NCI-H2081 (cell line): ENCODE measurements at places on chromosomes 6 and 20.

- DNase-seq, result no peak
Observed at GRCh38 chr6:32105433-32105832, 3.7 kb downstream of the TNXB start.

GRCh38 chr6:19320111-19320581 is 517.0 kb upstream of the ID4 start:
- no peak for DNase-seq

DNA sequence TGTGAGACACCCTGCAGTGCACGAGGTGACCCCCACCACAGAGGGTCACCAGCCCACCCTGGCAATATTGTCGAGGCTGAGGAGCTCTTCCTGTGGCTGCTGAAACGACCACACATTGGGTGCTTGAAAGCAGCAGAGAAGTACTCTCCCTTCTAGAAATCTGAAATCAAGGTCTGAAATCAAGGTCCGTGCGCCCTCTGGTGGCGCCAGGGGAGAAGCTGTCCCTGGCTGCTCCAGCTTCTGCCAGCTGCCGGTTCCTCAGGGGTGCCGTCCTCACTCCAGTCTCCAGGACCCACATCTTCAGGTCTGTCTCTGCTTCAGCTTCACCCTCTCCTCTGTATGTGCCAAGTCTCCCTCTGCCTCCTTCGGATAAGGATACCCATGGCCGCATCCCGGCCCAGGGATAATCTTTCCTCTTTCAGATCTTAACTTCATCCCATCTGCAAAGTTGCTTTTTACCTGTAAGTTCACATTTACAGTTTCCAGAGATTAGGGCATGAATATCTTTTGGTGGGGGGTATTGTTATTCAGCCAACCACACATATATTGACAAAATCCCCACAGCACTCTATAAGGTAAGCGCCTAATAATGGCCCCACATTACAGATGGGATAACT is 108.3 kb upstream of the PHACTR3 start:
- peak; percentile 17 for DNase-seq

- DNase-seq, result peak; percentile 17
Observed at GRCh38 chr20:34420146-34420545, 57.1 kb downstream of the ITCH start.

- DNase-seq, result no peak
Observed at GRCh38 chr6:76843054-76843822, 620.1 kb downstream of the HTR1B start.

GRCh38 chr20:13525225-13525940 is 113.3 kb downstream of the TASP1 start:
- DNase-seq, result no peak

DNA sequence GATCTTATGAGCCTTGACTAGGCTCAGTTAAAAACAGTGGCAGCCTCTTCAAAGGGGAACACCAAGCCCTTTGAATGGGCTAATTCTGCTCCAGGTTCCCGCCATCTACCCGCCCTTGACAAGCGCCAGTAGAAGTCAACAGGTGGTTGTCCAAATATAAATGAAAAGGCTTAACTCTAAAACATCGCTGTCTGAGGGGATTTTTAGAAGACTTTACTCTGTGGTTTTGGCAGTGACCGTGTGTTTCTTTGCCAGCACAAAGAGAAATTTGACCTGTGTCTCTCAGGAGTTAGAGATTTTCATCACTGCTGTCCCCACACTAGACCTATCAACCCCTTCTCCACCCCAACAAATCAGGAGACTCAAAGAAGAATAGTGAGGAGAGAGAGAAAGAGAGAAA is 19.8 kb upstream of the SIM1 start:
- DNase-seq, result no peak

DNA sequence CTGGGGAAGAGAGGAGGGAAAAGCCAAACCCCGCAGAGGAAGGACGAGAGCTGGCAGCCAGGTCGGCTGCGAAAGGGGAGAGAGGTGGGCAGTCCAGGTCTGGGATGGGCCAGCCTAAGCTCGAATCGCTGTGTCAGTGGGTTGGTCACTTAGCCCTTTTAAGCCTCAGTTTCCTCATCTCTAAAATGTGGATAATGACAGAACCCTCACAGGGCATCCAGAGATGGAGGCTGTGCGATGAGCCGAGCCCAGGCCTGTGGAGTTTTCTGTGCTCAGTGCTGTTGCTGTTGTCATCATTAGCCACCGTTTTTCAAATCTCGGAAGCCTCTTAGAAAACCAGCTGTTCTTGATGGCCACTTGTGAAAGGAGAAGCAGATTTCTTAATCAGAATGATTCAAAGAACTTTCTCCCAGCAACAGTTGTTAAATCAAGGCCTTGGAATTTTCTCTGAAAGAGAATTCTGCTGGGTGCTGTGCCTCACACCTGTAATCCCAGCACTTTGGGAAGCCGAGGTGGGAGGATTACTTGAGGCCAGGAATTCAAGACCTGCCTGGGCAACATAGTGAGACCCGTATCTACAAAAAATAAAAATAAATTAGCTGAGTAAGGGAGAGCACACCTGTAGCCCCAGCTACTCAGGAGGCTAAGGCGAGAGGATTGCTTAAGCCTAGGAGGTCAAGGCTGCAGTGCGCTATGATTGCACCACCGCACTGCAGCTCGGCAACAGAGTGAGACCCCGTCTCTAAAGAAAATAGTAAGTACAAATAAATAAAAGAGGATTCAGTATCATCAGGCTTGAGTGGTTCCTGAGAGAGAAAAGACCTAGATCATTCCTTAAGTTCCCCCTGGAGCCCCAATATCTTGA is 46.3 kb upstream of the ENTPD6 start:
- no peak for DNase-seq

- DNase-seq, result peak; percentile 4
Observed at GRCh38 chr6:144855812-144856531, 570.8 kb downstream of the UTRN start.

- no peak for DNase-seq
Observed at GRCh38 chr6:74979065-74979766, 226.6 kb downstream of the COL12A1 start.

GRCh38 chr6:7431313-7431673 is 41.7 kb downstream of the RIOK1 start:
- no peak for DNase-seq

GRCh38 chr6:42400886-42401612 is 50.7 kb downstream of the TRERF1 start:
- no peak for DNase-seq

- no peak for DNase-seq
Observed at GRCh38 chr6:14721103-14721758, 524.6 kb upstream of the JARID2 start.

DNA sequence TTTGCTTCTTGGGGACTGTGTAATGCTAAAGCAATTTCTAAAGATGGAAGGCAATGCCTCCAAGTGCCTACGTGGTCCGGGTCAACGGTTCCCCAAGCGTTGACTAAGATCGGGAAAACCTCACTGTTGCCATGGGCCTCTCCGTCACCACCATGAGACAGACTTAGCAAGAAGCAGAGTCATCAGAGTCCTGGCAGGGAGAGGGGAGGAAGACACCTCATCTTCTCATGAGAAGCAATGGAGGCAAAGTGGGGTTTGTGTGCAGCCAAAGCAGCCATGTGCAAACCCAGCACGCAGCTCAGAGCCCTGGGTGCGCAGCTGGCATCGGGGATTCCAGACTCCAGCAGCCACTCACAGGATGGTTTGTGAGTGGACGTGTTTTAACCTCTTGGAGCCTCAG is 111.4 kb downstream of the SYNDIG1 start:
- DNase-seq, result no peak

- no peak for DNase-seq
Observed at GRCh38 chr6:89596056-89596455, 42.5 kb downstream of the LYRM2 start.

DNA sequence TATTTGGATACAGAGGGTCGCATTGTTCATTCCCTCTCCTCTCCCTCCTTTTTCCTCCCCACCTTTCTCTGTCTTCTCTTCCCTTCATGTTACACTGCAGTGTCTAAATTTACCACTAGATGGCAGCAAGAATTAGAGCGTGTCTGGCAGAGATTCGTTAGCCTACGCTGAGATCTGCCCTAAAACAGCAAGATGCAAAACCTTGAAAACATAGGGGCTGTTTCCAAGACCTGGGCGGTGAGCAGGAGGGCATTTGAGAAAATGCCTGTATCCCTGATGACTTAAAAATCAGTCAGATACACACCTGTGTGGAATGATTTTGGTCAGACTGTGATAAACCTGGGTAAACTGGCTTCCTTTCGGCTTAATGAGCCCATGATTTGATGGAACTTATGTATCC is 101.5 kb upstream of the ISM1 start:
- DNase-seq, result peak; percentile 70

DNA sequence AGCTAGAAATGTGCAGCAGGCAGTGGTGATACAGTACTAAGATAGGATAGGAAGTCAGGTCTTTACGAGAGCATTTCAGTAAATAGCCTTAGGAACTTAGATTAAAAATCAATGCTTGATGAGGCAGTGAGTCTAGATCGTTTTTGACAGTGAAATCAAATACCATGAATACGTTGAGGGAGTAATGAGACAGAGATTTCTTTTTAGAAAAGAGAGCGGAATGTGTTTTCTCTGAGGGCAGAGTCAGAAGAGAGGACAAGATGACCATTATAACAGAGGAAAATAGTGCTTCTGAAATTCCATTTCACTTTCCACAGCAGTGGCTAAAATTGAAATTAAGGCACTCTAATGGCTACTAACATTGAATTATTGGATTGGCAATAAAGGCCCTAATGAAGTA is 339.6 kb downstream of the UTRN start:
- no peak for DNase-seq

GRCh38 chr6:108350528-108350927 is 55.7 kb downstream of the AFG1L start:
- DNase-seq, result no peak

- DNase-seq, result no peak
Observed at GRCh38 chr6:23826572-23826971, 299.4 kb upstream of the NRSN1 start.

GRCh38 chr6:124795643-124796463 is 166.4 kb upstream of the RNF217 start:
- peak; percentile 32 for DNase-seq

DNA sequence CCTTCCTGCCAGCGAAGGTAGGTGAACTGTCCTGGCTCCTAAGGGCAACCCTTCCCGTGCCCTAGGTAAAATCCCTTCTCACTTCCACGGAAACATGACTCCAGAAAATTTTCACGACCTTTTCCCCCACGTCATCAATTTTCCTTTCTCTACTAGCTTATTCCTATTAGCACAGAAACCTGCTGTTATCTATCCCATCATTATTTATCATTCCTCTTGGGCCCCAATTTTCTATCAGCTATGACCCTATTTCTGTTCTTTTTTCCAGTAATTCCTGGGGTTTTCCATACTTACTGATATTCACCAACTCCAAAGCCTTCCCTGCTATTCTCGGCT is 23.8 kb upstream of the GCM1 start:
- no peak for DNase-seq

- no peak for DNase-seq
Observed at GRCh38 chr6:42394881-42395620, 56.7 kb downstream of the TRERF1 start.

DNA sequence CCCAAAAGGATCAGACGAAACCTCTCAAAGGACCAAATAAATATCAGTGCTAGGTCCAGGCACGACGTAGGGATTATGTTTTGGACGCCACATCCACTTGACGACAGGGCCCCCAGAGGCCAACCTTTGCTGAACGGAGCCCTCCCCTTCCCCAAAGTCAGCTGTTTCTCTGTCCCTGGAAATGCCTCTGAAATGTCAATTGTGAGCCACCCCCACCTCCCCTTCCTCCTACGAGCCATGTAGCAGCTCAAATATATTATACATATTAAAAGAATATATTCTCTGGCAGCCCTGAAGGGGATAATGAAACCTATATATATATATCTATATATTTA is 39.6 kb upstream of the BLCAP start:
- DNase-seq, result peak; percentile 34

DNA sequence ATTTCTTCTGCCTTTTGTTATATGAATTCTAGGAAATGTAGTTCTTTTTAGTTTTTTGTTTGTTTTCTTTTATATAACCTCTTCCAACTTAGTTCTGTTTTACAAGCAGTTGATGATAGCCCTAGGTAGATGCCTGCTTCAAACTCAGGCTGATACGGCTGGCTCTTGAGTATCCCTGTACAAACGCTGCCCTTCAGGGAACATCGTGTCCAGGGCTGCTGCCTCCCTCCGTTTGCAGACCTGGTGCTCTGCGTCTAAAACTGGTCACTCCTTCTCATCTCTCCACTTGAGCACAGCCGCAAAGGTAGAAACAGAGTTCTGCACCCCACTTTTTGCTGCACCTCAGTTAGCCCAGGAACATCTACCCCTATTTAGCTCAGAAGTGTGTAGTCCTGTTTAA is 310.1 kb downstream of the PRL start:
- no peak for DNase-seq

GRCh38 chr6:131682442-131682841 is 18.8 kb downstream of the OR2A4 start:
- no peak for DNase-seq

- DNase-seq, result no peak
Observed at GRCh38 chr6:133499662-133500061, 258.5 kb downstream of the EYA4 start.

- DNase-seq, result no peak
Observed at GRCh38 chr6:143688681-143689080, 10.9 kb downstream of the PHACTR2 start.

- DNase-seq, result no peak
Observed at GRCh38 chr6:147538821-147539220, 30.3 kb downstream of the SAMD5 start.

GRCh38 chr20:34220561-34220960 is 20.7 kb upstream of the ASIP start:
- no peak for DNase-seq

DNA sequence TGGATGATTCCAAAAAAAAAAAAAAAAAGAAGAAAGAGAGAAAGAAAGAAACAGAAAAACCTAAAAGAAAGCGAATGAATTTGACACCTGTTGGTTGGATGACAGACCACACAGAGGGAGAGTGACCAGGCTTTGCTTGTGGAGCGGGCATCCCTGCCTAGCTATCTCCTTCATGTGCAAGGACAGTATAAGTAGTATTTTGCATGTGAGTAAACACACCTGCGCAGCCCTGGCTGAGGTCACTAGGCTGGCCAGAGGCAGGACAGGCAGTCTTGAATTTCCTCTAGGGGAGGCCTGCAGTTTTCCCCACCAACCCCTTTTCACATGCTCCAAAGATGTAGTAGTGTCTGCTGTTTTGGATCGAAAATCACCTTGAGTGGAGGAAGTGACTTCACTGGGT is 126.4 kb downstream of the CCDC170 start:
- DNase-seq, result no peak
